ENCODE measurements at places on chromosomes 11 and 22.

- DNase-seq = no peak
Measured at GRCh38 chr22:39917776-39918495, 17.1 kb downstream of the GRAP2 start.

DNA sequence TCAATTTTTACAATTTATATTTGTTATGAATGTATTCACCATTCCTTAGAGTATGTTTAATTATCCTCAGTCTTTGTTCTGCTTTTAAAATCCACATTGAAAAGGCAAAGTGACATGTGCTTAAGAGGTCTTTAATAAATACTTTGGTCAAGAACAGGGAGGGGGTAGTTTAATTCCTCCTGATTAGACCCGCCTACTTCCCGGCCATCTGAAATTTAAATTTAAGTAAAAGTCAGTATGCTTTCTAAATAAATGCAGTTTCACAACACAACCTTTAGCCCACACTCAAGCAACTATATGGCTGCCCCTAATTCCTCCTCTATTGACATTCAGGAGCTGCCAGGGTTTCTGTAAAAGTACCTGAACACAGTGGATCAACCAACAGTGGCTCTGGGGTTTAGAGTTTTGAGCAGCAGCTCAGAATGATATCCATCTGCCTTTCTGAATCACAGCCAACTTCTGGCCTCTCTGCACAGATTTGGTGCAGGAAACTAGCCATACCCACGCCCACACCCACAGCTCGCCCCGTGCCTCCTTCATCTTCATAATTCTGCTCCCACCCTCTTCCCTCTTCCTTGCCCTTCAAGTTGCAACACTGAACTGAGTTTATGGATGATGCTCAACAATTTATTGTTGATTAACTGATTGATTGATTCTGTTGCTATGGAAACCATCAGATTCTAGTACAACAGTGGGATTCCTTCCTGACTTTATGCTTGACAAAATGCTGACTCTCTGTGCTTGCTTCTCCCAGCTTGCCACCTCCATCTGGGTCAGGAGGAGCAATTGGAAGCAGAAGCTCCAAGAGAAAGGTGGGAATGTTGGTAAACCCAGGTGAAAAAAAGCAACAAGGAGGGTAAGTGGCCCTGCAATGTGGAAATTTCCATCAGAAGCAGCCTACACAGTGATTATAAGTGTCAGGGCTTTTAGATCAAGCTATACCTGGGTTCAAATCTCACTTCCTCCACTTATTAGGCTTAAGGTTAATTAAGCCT lies 70.8 kb downstream of the PANX1 start:
- DNase-seq = no peak

- peak; percentile 63 for DNase-seq
Measured at GRCh38 chr11:114159802-114160632, 100.5 kb downstream of the ZBTB16 start.

DNA sequence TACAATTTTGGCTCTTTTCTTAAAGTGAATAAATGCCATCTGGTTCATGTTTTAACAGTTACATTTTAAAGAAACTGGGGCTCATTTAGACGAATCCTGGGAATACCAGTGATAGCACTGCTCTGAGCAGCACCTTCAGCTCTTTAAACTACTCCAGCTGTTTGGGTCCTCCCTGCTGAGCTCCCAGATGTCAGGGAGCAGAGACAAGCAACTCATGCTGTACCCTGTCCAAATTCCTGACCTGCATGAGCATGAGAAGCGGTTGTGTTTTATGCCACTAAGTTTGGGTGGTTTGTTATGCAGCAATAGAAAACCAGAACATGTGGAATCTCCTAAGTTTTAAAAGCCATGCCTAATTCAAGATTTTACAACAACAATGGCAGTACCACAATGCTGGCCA lies 90.0 kb downstream of the FDX1 start:
- no peak for DNase-seq

DNA sequence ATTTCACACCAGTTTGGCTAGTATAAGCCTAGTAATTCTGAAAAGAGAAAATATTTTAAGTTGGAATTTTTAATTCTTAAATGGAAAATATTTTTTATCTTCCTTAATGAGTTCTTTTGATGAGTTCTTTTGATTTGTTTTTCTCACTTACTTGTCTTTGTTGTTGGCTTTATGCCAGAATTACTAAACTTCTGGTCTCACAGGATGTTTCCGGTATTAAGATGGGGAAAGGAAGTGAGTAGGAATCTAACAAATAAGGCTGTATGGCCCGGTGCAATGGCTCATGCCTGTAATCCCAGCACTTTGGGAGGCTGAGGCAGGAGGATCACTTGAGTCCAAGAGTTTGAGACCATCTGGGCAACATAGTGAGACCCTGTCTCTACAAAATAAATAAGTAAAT lies 106.4 kb downstream of the ARHGAP42 start:
- no peak for DNase-seq

GRCh38 chr11:93054881-93055280 lies 85.4 kb downstream of the MTNR1B start:
- DNase-seq = no peak

DNA sequence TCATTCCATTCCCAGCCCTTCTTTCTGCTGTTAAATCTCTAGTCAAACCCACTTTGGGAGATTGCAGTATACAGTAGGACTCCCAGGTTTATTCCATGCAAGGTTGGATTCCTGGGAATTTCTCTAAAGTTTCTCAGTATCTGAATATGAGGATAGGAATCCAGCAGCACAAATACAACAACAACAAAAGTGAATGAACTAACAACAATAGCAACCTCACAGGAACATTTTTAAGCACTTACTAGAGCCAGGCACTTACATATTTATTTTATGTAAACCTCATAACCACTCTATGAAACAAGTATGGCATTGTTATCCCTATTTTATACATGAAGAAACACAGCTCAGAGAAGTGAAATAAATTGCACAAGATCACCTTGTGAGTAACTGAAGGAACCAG lies 1.9 kb downstream of the MMP7 start:
- no peak for DNase-seq

GRCh38 chr11:71977743-71978418 lies 20.8 kb upstream of the IL18BP start:
- DNase-seq = no peak

GRCh38 chr11:118689852-118690552 lies 10.6 kb upstream of the TREH start:
- DNase-seq = peak; percentile 61

DNA sequence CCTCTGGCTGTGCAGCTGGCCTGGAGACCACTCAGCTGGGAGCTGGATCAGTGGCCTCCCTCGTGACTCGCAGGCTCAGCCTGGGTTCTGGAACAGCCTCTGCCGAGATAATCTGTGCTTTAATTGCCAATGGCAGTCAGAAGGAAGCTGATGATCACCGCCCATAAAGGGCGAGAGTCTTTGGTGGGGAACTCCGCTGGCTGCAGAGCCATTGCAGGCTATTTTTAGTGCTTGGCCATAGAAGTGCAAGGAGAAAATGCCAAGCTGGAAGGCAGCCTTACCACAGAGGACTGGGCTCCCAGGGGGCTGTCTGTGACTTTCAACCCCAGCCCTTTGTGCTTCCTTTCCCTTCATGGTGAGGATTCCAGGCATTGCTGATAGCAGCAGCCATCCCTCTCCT lies 62.2 kb upstream of the TENM4 start:
- DNase-seq = no peak

DNA sequence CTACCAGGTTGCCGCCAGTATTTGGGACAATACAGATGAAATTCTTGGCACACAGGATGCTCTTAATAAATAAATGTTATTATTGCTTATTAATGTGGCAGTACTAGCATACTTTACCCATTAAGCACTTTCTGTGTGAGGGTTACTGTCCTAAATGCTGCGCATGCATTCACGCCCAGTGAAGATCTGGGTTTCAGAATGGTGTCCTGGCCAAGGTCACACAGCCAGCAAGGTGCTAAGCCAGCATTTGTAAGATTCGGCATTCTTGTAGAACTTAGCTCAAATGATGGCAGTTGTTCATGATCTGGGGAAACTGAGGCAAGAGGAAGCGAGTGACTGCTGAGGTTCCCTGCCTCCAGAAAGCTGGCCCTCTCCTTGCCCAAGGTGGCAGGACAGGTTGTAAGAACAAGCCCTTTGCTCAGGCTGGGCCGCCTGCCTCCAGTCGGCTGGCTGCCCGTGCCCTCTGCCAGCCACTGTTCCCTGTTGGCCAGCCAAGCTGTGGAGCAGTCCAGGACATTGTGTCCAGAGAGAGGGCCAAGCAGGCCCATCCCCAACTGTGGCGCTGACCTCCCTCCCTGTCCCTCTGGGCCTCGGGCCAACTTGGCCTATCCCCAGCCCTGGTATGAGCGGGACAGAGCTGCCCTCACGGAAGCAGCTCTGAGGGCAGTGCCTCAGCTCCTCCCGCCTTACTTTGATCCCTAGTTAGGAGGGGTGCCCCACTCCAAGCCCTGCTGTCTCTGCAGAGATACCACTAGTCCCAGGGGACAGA lies 28.8 kb downstream of the TOB2 start:
- DNase-seq = no peak

- DNase-seq = no peak
Measured at GRCh38 chr11:79520086-79520485, 79.3 kb upstream of the TENM4 start.

- no peak for DNase-seq
Measured at GRCh38 chr22:42866100-42866499, 9.0 kb upstream of the ARFGAP3 start.

DNA sequence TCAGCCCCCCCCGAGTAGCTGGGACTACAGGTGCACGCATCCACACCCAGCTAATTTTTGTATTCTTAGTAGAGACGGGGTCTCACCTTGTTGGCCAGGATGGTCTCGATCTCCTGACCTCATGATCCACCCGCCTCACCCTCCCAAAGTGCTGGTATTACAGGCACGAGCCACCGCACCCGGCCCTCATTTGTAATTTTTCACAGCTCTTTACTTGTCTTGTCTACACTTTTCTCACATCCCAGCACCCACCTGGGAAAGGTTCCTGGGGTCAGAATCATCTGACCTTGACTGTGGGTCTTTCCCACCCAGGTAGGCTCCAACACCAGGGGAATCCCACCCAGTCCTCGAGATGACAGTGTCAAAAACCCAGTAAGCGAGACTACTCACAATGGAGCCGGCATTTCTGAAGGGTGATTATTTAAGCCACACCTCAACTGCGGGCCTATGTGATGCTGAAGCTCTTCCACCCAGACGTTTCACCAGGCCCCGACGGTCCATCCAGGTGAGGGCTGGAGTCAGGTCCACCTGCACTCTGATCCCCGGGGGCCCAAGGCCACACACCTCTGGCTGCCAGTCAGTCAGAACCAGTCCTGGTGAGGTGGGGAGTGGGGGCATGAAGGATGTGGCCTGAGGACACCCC lies 23.4 kb downstream of the CELSR1 start:
- no peak for DNase-seq

- DNase-seq = no peak
Measured at GRCh38 chr22:35446365-35446764, 46.4 kb downstream of the MCM5 start.

GRCh38 chr11:116962108-116962507 lies 124.7 kb upstream of the APOA1 start:
- DNase-seq = no peak

DNA sequence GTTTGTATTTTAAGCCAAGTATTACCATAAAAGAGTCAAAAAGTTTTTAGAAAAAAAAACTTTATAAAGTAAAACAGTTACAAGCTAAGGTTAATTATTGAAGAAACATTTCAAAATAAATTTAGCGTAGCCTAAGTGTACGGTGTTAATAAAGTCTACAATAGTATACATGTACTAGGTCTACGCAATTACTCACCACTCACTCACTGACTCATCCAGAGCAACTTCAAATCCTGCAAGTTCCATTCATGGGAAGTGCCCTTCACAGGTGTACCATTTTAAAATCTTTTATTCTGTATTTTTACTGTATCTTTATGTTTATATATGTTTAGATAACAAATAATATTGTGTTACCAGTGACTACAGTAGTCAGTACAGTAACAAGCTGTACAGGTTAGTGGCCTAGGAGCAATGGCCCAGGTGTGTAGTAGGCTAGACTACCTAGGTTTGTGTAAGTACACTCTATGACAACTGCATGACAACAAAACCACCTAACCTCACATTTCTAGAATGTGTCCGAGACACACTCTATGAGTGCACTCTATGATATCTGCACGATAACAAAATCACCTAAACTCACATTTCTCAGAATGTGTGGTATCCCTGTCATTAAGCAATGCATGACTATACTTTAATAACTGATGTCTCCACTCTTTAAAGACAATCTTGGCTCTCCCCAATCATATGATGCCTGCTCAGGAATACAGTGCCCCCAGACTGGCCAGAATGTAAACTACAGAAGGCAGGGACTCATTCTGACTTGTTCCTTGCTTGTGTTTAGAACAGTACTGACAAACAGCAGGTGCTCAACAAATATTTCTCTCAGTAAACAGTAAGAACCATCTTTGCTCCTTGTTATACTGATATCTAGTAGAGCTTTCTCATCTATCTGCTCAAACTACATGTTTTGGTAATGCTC lies 21.2 kb downstream of the KMT5B start:
- no peak for DNase-seq

- DNase-seq = no peak
Measured at GRCh38 chr11:42410251-42410955, 901.4 kb upstream of the API5 start.

- DNase-seq = no peak
Measured at GRCh38 chr11:889687-890475, 20.7 kb downstream of the CHID1 start.

DNA sequence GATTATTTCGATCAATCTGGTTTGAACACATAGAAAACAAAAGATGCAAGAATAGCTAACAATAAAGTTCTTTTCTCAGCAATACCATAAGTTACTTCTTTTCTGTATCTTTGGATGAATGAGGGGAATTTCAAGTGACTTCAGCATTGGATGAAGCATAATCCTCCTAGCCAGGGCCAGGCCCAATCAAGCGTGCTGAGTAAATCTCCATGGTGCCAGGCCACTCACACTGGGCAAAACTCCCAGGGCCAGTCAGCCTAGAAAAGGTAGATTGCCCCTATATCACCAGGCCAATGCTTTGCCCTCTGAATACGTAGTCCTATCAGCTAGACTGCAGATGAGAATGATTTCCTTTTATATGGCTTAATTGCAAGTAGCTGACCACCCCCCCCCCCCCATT lies 6.0 kb downstream of the CNTF start:
- DNase-seq = no peak

- DNase-seq = no peak
Measured at GRCh38 chr22:48807155-48807554, 1020.5 kb downstream of the BRD1 start.

DNA sequence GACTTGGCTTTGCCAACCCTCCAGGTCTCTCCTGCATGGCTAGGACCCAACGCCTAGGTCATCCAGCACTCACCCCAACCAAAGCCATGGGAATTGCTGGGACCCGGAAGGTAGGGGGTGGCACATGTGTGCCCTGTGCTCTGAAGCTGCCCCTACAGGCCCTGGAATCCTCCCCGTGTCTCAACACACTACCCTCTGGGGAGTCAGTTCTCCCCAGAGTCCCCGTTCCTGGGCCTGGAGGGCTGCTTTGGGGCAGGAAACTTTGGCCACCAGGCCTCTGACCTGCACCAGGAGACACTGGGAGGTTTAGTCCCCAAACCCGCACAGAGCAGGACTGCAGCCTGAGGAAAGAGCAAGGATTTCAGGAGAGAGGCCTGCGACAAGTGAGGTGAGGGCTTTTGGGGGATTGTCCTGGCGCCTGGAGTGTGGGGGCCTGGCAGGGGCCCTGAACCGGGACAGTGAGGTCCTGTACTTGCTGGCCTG lies 495 bp upstream of the IFITM1 start:
- no peak for DNase-seq

Measured in stimulated activated CD8-positive, alpha-beta memory T cell treated with anti-CD3 and anti-CD28 coated beads, Interleukin-15, amount 100 ng/mL, for 24 hours (primary cell).